ENCODE measurements at places on chromosomes 16 and 17. TPM values are rescaled to one million over a fixed set of nuclear protein-coding genes. Genes with fewer than 3 reads are reported as not detected.

- H3K36me3 ChIP-seq = no peaks in the 10 kb centered on the region
- H3K4me1 ChIP-seq = no peaks in the 10 kb centered on the region
- no peak overlapping the region for H3K4me3 ChIP-seq
- no peak overlapping the region for H3K27ac ChIP-seq
- H3K27me3 ChIP-seq = no peaks in the 10 kb centered on the region
- DNase-seq = no peak
Observed at GRCh38 chr17:9917131-9917530, 12.1 kb upstream of the RCVRN start.

DNA sequence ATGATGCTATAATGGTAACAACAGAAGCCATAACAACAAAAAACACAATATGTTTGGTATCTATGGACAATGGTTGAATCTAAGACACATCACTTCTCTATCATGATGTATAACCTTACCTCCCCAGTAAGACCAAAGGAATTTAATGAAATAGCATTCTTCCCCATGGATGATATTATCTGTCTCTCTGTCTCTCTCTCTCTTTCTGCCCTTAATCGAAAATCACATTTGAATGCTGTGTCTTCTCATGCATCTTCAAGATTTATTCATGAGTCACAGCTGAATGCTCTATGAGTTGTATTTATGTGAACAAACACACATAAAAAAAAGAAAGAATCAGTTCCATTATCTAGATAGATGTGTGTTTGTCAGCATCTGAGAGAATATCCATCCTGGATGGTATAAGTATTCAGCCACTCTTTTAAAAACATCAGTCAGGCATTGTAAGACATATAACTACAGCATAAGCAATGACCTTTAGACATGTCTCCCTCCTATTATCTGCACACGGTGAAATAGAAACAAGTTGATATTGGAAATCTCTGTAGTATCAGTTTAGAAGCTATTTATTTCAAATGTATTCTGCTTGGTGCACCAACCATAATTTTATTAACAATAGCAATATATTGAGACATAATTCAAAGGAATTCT, 433.3 kb downstream of the TOX3 start:
- no peaks in the 10 kb centered on the region for H3K4me1 ChIP-seq
- no peaks in the 10 kb centered on the region for H3K27me3 ChIP-seq
- no peak for DNase-seq
- no peak overlapping the region for H3K27ac ChIP-seq

DNA sequence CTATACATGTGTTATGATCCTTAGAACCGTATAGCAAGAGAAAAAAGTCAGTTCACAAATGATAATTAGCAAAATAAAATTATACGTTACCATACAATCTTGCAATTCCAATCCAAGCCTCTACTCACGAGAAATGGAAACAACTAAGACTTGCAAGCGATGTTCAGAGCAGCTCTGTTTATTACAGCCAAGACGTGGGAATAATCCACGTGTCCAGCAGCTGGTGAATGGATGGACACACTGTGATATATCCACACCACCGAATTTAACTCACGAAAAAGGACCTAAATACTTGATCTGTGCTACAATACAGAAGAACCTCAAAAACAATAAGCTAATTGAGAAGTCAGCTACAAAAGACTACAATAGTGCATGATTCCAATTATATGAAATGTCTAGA, 88.1 kb downstream of the ADCY9 start:
- H3K4me3 ChIP-seq = no peak overlapping the region
- no peaks in the 10 kb centered on the region for H3K4me1 ChIP-seq

GRCh38 chr16:86088287-86088686, 189.3 kb downstream of the IRF8 start:
- no peaks in the 10 kb centered on the region for H3K4me1 ChIP-seq
- no peak overlapping the region for H3K4me3 ChIP-seq
- DNase-seq = no peak
- H3K36me3 ChIP-seq = no peaks in the 10 kb centered on the region

DNA sequence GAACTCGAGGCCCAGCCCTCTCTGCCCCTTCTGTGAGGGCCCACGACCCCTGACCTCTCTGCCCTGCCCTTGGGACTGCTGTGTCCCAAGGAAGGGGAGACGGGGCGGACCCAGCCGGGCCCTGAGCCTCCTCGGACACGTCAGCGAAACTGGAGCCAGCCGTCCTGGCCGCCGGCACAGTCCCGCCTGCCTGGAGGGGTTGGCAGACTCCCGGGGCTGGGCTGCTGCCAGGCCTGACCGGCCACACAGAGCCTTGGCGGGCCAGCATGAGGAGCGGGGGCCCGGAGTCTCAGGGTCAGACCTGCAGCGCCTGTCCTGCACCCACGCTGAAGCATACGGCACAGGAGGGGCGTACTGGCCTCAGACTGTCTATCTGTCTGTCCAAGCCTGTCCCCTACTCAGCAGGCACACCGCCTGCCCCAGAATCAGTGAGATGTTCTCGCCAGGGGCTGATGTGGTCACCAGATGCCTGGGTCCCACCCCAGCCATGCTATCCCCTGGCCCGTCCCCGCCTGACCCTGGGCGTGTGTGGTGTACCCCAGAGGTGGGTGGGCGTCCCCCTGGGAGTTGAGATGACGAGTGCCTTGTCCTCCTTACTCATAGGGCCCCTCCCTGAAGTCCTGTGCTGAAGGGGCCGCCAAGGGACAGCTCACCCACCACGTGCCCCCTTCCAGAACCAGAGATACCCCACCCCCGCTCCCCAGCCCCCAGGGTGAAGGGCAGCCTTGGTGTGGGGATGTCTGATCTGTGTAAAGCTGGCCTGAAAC, 4.7 kb downstream of the VASN start:
- H3K4me3 ChIP-seq = no peak overlapping the region
- DNase-seq = peak; percentile 65
- H3K27ac ChIP-seq = peak overlapping the region; percentile 7
- no peaks in the 10 kb centered on the region for H3K36me3 ChIP-seq
- H3K4me1 ChIP-seq = peaks cover 3% of the 10 kb centered on the region

Gene FBXW10
- total RNA-seq = not detected

- DNase-seq = peak; percentile 65
- no peaks in the 10 kb centered on the region for H3K36me3 ChIP-seq
- peaks cover 27% of the 10 kb centered on the region for H3K4me1 ChIP-seq
- no peaks in the 10 kb centered on the region for H3K27me3 ChIP-seq
- no peak overlapping the region for H3K4me3 ChIP-seq
- peak overlapping the region; percentile 49 for H3K27ac ChIP-seq
Observed at GRCh38 chr17:28528327-28529012, 22.3 kb downstream of the FOXN1 start.
